Naive B cell (primary cell): ENCODE measurements at places on chromosomes 3 and 15. TPM values are rescaled to one million over a fixed set of nuclear protein-coding genes. Genes with fewer than 3 reads are reported as not detected.

DNA sequence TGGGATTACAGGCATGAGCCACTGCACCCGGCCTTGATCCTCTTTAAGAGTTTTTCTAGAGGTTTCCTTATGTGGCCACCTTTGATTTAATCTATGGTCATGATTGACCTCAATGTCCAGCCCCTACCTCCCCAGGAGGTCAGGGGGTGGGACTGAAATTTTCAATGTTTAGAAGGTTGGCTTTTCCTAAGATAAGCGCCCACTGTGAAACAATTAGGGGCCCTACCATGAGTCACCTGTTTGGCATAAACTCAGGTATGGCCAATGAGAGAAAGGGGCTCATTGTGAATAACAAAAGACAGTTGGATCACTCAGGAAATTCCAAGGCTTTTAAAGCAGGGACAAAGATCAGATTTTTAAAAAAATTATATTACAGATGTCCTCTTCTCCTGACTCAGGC lies 51.1 kb downstream of the ZBTB11 start:
- DNase-seq = no peak

DNA sequence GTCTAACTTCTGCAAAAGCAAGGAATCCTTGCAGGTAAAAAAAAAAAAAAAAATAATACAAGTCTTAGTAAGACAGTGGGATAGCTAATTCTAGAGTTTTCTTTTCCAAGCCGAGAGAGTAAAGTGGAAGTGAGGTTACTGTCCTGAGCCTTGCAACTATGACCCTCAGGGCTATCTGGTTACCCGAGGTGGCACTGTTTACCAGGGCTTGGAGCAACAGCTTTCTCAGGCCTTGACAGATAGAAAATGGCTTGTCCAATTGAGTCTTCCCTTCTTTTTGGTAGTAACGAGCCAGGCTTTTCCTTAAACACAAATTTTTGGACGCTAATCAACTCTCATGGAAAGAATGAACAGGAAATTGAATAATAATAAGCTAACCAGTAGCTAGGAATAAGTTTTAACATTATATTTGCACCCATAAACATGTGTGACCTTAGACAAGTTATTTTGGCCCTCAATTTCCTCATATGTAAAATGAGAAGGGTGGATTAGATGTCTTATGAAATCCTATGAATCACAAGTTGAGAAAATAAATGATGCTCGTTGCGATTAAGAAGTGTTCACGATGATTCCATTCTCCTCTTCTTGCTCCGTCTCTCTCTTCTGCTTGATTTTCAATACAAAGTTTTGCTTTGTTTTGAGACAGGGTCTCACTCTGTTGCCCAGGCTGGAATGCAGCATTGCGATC lies 236.9 kb upstream of the KBTBD8 start:
- no peak for DNase-seq

DNA sequence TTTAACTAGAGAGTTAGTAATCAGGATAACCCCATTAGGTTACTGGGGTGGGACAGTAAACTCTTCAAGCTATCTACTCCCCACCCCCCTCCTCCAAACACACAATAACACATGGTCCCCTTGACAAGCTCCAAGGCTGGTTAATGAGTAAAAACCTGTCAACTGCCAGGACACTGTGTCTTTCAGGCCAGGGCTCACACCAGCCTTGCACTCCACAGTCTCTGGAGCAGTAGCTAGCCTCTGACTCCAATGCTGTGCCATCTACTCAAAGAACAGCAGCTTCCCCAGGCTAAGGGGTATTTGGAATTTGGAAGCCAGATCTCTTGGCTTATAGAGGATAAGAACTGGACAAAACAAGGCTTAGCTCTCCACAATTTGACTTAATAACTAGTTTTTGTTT lies 115.8 kb downstream of the LRIG1 start:
- no peak for DNase-seq

- no peak for DNase-seq
These were observed 283.5 kb downstream of the RPLP1 start for GRCh38 chr15:69736161-69736560.

SEMA3B gene
- not detected for polyA plus RNA-seq

- DNase-seq = no peak
These were observed at the start of gene CACNA2D3 for GRCh38 chr3:54122324-54123002. Gene CACNA2D3 (plus strand): TSS chr3:54122552.

RNU5B-1 gene
- not detected for polyA plus RNA-seq

TM4SF18 gene
- not detected for polyA plus RNA-seq
